ENCODE measurements at places on chromosomes 11 and 22.

GRCh38 chr11:116976941-116977570, 121.2 kb downstream of the SIK3 start:
- DNase-seq: no peak

DNA sequence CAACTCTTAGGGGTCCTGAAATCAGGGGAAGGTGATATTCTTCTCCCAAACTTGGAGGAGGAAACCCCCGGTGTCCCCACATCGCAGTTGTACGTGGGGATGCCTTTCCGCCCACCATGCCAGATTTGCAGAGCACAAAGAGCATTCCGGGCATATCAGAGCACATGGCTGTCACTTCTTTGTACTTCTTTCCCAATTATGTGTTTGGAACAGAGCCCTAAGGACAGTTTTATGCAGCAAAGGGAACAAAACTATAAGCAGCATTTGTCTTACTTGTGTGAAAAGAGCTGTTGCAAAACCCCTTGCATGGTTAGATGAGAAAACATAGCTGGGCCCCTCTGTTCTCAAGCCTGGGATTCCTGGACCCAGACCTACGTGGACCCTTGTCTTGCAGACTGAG, 41.2 kb downstream of the NTM start:
- no peak for DNase-seq

GRCh38 chr22:17705951-17706900, 67.7 kb downstream of the BCL2L13 start:
- peak; percentile 35 for DNase-seq

GRCh38 chr11:46976182-46976854, 39.8 kb downstream of the CSTPP1 start:
- no peak for DNase-seq

GRCh38 chr11:95891423-95892170, 32.3 kb downstream of the MTMR2 start:
- DNase-seq: no peak

GRCh38 chr11:66639066-66639813, 737 bp downstream of the RBM4 start:
- no peak for DNase-seq

- peak; percentile 95 for DNase-seq
Measured at GRCh38 chr11:122197066-122197987, 81.3 kb upstream of the BLID start.

GRCh38 chr22:42807185-42807584, 49.9 kb downstream of the ARFGAP3 start:
- no peak for DNase-seq

- DNase-seq: no peak
Measured at GRCh38 chr11:61026121-61027031, 54.9 kb downstream of the CD6 start.

- no peak for DNase-seq
Measured at GRCh38 chr22:50684986-50685385, 12.4 kb downstream of the SHANK3 start.

- no peak for DNase-seq
Measured at GRCh38 chr22:48897645-48898370, 929.9 kb downstream of the BRD1 start.

- DNase-seq: no peak
Measured at GRCh38 chr22:32613773-32614392, 139.3 kb downstream of the FBXO7 start.

GRCh38 chr11:71336176-71336995, 84.0 kb upstream of the SHANK2 start:
- DNase-seq: no peak

DNA sequence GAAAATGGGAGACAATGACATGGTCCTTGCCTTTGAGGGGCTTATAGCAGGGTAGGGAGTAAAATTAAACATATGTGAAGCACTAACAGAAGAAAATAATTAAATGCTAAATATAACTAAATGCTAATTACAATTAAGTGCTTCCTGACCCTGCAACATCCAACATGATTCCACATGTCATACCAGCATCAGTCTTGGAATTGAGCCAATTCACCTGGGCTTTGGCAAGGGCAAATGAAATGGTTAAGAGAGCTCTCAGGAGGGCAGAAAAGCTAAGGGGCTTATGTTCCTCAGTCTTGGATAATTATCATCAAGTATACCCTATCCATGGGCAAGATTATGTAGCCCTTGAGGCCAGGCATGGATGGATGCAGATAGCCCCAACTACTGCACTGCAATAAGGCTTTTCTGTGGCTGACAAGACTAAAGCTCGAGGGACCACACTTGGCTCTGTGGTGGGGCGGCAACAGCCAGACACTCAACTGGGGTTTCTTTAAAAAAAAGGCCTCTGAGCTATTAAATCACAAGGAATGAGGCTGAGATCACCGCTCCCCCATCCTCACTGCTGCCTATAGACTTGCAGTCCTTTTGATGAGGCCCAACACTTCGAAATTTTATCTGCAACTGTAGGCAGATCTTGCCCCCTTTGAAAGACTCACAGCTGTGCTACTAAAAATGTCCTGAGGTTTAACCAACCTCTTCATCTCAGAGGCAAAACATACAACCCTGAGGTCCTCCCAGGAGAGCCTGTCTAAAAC, 39.0 kb downstream of the IL18BP start:
- no peak for DNase-seq

- DNase-seq: no peak
Measured at GRCh38 chr22:25509374-25509791, 55.1 kb upstream of the GRK3 start.

DNA sequence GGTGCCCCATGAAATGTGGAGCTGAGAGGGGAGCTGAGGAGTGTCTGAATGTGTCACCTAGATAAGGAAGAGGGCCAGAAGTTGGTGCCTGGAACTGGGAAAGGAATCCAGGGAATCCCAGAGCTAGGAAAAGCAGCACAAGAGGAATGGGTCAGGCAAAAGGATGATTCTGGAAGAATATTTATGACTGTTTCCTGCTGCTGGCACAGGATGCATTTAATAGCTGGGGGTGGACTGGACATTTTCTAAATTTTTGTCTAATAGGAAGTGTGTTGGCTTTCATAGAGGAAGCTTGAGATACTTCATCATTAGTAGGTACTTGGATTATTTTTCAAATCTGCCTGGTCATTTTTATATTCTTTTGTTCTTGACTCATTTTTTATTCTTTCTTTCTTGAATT, 17.4 kb upstream of the MRGPRX2 start:
- no peak for DNase-seq

DNA sequence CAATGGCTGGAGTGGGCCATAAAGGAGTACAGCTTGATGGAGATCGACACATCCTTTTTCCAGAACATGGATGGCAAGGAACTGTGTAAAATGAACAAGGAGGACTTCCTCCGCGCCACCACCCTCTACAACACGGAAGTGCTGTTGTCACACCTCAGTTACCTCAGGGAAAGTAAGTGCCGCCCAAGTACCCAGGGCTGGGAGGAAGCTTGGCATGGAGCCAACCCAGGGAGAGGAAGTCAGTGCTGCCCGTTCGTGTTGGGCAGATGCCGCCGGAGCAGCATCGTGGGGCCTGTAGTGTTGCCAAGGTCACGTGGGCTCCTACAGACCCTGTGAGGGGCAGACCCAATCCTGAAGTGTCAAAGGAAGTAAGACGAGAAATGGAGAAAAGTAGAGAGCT, 78.9 kb downstream of the FLI1 start:
- no peak for DNase-seq

DNA sequence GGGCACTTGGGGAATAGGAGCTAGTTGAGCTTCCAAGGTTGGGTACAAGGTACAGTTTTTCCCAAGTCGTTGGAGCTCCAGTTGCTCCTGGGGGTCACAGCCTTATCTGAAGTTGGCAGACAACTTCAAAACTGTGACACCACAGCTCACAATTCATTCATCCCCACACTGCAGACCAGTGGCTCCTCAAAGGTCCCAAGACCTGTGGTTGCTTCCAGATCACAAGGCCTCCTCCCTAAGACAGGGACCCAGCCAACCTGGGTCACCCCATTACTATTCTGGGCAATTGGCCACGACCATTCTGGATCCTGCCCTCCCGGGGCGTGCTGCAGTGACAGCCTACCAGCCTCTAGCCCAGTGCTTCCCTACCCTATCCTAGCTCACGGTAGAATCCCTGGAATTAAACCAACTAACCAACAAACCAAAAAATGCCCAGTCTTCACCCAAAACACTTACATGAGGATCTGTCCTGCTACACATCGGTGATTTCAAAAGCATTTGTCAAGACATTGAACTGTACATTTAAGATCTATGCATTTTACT, 862 bp upstream of the PDXP start:
- no peak for DNase-seq

DNA sequence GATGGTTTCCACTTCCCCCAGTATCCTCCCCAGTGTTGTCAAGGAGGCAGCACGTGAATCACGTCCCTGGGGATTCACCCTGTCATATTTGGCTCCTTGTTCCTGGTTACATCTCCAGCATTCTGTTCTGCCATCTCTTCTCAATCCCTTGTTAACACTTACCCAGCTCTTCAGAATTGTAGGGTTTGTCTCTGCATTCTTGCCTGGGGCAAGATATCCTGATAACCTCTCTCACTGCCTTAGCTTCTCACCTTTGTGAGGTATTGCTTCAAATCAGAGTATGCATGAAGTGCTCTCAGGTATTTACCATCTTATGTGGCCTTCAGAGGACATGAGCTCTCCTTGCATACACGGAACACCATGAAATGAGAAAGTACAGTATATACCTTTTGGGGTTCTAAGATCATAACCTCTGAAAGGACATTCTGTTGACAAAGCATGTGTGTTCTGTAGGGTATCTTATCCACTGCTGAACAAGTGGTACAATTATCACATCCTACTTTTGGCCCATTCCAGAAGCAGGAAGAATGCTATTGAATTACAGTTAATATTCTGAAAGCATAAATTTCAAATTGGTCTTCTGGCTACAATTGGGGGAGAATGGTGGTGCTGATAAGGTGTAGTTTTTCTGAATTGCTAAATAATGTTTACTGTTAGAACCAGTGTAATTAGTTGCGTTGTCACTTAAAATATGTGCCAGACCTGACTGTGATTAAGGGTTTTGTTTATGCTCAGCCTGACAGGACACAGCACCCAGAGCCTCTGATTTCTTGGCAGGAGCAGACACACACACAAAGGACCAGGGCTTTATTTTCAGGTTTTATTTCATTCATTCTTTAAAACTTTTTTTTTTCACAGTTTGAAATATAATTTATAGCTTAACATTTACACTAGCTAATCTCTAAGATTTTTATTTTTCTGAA, 32.7 kb downstream of the VSTM5 start:
- no peak for DNase-seq

DNA sequence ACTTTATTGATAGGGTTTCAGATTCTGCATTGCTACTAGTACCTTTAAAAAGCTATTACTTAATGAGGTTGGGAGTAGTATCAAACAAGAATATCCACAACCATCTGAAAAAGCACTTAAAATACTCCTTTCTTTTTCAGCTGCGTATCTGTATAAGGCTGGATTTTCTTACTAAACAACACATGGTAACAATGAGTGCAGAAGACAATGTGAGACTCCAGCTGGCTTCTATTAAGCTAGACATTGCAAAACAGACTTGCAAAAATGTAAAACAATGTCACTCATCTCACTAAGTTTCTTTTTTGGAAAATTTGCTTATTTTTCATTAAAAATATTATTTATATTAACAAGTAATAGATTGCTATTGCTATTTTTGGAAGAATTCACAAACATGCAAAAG, 132.6 kb downstream of the WNT11 start:
- DNase-seq: no peak

DNA sequence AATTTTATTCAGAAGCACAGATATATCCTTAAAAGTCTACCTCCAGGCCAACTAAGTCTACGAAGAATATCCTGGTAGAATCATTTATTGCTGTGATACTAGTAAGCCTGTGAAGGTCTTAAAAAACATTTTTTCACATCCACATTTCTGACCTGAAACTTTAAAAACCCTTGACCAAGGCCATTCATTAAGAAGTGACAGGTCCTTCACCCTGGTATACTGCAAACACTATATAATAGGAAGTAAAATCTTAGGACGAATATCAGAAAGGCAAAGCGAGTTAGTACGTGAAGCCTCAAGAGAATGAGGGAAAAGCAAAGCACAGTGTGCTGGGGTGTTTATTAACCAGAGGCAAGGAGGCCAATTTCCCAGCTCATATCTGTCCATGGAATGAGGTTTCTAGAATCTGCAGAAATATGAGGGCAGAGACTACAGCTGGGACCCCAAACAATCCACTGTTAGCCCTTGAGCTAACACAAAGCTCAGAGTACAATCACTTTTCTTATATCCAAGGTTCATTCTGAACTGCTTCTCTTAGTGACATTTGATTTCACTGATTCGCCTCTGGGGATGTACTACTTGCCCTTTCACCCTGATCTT, 71.0 kb downstream of the AMBRA1 start:
- DNase-seq: no peak

GRCh38 chr11:116641561-116642045, 131.2 kb downstream of the BUD13 start:
- no peak for DNase-seq

- DNase-seq: no peak
Measured at GRCh38 chr11:113817162-113817561, 37.6 kb downstream of the CLDN25 start.

DNA sequence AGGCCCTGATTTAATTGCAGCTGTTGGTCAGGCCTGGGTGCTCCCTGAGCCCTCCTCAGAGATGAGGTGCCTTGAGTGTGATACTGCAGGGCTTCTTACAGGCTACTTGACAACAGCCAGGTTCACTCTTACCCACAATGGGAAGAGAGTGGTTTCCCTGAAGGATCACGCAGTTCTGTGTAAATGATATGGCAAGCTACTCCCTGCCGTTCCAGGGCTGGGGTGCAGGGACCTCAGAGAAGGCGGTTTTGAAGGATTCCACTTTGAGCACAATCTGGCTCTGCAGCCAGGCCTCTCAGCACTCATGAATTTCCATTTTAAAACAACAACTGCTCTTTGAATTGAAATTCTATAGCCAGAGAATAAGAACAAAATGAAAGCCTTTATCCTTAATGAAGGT, 92.9 kb downstream of the SLC17A6 start:
- DNase-seq: no peak

- no peak for DNase-seq
Measured at GRCh38 chr11:109036011-109036410, 371.1 kb downstream of the DDX10 start.

- no peak for DNase-seq
Measured at GRCh38 chr22:44714703-44715350, 12.8 kb downstream of the PRR5 start.

DNA sequence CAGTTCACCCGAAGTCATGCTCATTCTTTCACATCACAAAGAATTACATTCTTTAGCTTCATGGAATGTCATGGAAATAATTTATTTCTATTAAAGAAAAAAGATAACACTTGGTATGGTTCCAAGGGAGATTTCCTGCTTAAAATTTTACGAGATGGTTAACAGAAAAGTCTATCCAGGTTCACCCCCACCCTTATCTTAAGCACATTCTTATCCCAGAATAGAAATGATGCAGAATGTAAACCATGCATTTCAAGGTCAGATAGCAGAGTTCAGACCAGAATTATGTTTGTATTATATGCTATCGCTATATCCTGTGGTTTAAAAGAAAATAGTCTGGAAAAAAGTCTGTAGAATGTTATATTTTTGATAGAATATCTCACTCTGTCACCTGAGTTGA, 58.7 kb downstream of the GAS2 start:
- no peak for DNase-seq

DNA sequence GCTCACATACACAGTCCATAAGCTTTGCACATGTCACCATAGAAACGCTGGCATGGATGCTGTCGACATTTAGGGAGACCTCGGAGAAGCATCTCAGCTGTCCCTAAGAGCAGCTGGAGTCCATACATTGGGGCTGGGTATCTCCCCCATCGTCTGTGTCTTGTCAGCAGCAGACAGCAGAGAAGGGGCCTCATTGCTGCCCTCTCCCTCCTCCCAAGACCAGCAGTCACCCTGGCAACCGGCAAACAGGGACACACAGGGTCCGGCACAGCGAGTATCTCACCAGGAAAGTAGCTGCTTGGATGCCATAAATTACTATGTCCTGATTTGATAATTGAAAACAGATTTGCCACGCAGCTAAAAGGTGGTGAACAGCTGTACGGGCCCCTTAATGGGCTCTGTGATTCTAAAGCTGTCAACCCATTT, 84.4 kb downstream of the CD44 start:
- DNase-seq: no peak
